ENCODE measurements at places on chromosomes 2 and 18. TPM values are rescaled to one million over a fixed set of nuclear protein-coding genes. Genes with fewer than 3 reads are reported as not detected.
A peak's percentile ranks its signal among the peaks of the same experiment; 100 is the strongest.

DNA sequence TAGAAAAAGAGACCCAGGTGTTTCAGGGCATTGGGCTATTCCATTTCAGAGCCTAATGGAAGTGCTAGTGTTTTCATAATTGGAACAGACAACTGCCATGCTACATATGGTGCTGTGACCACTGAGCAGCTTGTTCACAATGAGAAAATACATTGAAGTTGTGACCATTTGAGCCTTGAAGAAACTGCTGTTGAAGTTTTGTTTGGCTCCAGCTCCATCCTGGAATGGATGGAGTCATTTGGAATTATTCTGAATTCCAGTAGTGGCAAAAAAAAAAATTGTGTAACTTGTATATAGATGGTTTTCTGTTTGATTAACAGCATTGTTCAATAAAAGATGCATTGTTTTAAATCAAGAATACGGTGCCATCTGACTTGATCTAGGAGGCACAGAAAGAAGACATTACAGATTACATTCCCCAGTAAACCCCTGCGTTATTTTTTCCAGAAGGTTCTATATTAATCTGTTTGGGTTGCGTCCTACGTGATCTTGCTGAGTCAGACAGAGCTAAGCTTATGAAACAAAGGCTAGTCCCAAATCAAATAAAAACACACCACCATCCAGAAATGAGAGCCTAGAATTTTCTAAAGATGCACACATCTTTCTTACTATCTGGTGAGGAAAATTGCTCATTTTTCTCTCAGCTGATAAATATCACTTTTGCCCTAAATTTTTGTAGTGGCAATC, 19.2 kb downstream of the FMNL2 start:
- DNase-seq, result no peak

TCF23 gene
- 6.6 TPM for polyA plus RNA-seq

DTNA gene
- polyA plus RNA-seq, result 18.9 TPM

FEV gene
- polyA plus RNA-seq, result not detected

DNA sequence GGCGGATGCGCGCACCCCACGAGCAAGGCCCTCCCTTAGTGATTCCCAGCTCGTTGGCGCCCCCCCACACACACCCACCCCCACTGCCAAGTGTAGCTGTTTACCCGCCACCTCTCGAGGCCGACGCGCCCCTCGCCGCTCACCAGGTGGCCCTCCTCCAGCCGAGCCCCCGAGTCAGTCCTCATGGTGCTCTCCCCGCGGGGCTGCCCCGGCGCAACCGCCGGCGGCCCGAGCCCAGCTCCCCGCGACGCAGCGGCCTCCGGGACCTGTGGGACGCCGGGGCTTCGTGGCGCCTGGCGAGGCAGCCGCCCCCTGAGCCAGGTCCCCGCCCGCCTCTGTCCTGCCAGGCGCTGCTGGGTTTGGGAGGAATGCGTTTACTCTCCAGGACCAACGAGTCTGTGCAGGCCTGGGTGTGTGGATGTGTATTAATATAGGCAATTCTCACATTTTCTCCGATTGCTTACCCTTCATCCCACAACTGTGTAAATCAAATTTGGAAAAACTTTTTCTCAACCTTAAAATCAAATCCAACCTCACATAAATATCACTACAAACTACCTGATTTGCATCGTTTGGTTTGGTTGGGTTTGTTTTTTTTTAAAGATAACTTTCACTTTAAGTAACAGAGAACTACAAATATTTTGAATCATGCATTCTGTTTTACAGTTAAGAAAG, at the start of gene TMEM237:
TMEM237 (minus strand) TSS at position 288 of the 675 bp plus-strand sequence; CDS start at position 185, 103 bp downstream.
- DNase-seq, result peak; percentile 61

DNA sequence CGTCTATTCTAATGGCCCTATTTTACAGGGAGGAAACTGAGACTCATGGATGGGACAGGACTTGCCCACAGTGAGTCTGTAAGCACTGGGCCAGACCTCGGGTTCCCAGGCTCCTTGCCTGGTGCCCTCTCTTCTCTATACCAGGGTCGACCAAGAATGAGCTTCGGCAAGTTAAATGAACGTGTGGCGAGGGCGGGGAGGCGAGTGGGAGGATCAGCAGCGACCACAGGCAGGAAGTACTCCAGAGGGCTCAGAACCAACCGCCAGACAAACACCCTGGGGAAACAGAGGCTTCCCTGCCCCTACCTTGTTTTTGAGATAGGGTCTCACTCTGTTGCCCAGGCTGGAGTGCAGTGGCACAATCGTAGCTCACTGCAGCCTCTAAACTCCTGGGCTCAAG, 177.7 kb upstream of the SMAD2 start:
- DNase-seq, result no peak

GRCh38 chr18:54945576-54946125, 13.6 kb downstream of the CCDC68 start:
- no peak for DNase-seq

PAX3 gene
- 6.0 TPM for polyA plus RNA-seq

- DNase-seq, result no peak
Observed at GRCh38 chr18:79111483-79111882, 42.3 kb downstream of the ATP9B start.

DNA sequence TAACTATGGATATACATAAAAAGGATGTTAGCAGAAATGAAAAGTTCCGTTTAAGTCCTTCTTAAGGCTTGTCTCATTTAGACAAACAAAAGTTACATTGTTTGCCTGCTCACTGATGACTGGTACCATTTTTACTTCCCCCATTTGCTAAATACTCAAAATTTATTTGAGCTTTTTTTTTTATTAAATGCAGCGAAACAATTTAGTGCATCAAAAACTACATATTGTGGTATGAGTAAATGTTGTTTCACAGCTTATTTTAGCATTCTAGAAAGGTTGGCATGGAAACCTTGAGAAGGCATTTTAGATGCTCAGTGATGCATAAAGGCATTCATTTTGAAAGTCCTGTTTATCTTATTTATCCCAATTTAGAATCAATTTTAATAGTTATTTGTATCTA, 100.0 kb downstream of the MAP2 start:
- no peak for DNase-seq

RAD51AP2 gene
- 2.7 TPM for polyA plus RNA-seq

- DNase-seq, result peak; percentile 32
Observed at GRCh38 chr2:7430869-7431641, 513.8 kb downstream of the RNF144A start.

GRCh38 chr2:31057691-31058090, 80.5 kb downstream of the GALNT14 start:
- no peak for DNase-seq

DNA sequence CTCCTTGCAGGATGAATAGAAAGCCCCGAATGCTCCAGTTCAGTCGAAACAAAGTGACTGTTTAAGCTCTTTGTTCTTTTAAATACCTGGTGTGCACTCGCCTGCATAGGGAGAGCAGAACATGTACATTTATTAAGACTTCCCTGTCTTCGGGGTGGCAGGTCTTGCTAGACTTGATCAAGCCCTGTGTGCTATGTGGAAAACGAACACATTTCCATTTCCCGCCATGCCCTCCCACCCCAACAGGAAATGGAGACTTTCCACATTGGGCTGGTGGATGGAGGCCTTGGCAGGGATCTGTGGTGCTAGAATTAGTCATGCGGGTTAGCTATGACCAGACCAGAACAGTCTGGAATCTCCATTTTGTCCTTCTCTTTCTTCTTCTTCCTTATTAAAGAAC, 321.0 kb upstream of the THSD7B start:
- DNase-seq, result no peak

DNA sequence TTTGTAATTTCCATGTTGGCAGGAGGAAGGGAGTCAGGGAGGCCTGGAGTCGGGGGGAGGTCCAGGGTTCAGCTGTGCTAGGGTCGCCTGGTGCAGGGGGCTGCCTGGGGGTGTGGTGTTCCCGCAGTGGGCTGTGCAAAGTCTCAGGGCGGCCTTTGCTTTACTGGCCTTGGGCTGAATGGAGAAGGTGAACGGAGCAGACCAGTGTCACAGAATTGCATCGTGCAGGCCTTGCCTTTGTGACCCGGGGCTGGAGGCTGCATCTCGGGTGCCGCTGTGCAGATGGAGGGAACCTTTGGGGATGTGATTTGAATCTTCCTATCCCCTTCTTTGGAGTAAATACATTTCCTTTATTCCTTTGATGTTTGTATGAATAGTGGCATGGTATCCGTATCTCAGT, 8.8 kb downstream of the SNTG2 start:
- no peak for DNase-seq

GRCh38 chr18:21914739-21915319, 174.2 kb downstream of the MIB1 start:
- peak; percentile 54 for DNase-seq

- no peak for DNase-seq
Observed at GRCh38 chr2:236876642-236877041, 209.0 kb upstream of the COPS8 start.

DNA sequence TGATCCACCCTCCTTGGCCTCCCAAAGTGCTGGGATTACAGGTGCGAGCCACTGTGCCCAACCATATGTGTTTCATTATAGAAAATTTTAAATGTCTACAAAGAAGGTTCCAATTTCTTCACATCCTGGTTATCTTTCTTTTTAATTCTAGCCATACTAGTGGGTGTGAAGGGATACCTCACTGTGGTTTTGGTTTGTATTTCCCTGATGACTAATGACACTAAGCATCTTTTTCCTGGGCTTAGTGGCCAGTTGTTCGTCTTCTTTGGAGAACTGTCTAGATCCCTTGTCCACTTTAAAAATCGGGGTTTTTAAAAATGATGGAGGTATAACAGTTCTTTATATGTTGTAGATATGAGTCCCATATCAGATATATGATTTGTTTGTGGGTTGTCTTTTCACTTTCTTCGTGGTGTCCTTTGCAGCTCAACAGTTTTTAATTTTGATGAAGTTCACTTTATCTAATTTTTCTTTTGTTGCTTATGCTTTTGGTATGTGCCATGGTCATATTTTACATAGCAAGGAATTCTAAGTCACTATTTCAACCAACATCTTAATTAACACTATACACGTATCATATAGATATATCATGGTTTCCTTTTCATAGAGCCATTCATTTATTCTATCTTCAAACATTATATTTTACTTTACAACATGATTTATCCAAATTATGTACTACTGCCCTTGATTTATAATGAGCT, 135.0 kb upstream of the RIOK3 start:
- DNase-seq, result no peak

GRCh38 chr18:62324917-62325805, at the start of gene TNFRSF11A:
Gene TNFRSF11A, plus strand, starts transcription at chr18:62325310. Its CDS starts 43 bp downstream, at chr18:62325353.
- DNase-seq, result peak; percentile 51

ACKR3 gene
- 52.8 TPM for polyA plus RNA-seq

DNA sequence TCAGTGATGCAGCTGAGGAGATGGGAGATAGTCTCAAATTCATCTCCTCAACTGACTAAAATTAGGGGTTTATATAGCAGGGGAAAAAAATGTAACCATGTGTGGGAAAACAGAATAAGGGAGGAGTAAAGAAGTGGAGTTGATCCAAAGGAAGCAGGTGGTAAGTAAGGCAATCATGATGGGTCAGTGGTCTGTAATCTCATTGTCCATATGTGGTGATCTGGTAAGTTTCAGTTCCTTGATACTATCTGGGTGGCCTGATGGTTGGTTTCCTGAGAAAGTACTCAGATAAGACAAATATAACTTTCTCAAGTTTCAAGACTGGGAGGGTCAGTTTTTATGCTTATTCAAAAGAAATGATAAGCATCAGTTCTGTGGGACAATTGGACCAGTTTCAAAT, 312.3 kb upstream of the KCNJ3 start:
- DNase-seq, result no peak

SCYGR4 gene
- not detected for polyA plus RNA-seq

CENPA gene
- 5.8 TPM for polyA plus RNA-seq

STRADB gene
- 29.9 TPM for polyA plus RNA-seq

- DNase-seq, result no peak
Observed at GRCh38 chr18:39685303-39685902, 2119.8 kb upstream of the CELF4 start.

GRCh38 chr2:224412141-224413015, 10.5 kb upstream of the FAM124B start:
- DNase-seq, result no peak

GRCh38 chr2:1811971-1812350, 67.6 kb upstream of the PXDN start:
- no peak for DNase-seq

DNA sequence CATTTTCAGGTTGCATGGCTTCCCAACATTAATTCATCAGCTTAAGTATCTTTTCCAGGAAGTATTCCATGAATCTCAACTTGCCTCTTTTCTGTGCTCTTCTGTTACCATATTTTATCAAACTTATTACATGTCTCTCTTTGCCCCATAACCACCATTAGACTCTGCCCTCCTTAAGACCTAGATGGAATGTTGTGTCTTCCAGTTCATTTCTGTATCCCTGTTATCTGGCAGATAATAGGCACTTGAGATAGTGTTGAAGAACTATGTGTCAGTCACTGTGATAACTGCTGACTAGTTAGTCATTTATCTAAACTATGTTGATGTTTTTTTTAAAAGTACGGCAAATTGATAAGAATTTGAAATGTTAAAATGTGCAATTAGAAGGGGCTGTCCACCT, 41.8 kb downstream of the GLS start:
- DNase-seq, result no peak

DNA sequence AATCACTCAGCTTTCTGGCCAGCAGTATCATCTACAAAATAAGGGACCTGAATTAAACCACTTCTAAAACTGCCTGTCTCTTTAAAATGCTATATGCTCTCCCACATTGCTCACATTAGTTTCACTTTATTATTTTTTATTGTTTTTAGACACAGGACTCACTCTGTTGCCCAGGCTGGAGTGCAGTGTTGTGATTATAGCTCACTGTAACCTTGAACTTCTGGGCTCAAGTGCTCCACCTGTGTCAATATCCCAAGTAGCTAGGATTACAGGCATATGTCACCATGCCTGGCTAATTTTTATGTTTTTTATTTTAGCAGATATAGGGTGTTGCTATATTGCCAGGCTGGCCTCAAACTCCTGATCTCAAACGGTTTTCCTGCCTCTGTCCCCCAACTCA, 591.3 kb upstream of the ZNF804A start:
- DNase-seq, result no peak

GRCh38 chr2:30422444-30423040, 24.5 kb upstream of the LCLAT1 start:
- no peak for DNase-seq

CNDP1 gene
- polyA plus RNA-seq, result 0.40 TPM

DNA sequence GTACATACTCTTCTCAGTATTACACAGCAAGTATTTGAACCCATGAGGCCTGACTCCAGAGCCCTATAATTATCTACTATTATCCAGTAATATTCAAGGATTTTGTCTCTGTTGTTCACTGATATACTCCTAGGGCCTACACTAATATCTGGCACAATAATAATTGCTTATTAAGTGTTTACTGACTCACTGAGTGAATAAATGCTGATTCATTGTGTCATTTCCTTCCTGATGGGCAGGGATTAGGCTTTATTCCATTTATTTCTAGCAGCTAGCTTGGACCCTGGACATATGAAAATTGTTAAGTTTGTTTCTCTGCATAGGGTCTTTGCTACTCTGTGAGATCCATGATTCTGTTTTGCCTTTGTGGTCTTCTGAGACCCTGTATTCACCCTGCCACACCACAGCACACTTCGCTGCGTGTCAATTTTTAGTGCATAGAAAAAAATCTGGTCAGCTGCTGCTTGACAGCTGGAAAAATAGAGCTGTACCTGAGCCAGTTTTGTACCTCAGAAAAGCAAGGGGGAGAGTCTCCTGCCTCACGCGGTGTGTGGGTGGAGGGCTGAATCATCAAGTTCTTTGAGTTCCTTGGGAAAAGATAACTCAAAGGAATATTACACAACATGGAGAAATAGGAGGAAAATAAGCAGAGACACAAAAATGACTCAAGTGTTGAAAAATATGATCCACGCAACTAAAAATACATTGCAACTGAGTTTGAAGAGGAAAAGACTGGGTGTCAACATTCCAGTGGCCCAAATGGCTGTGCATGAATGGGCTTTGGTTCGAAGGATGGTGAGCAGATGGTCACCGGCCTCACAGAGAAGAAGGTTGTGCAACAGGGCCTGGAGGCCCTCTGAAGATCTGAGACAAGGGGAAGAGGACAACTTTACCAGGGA, 18.9 kb upstream of the DPP4 start:
- no peak for DNase-seq

GRCh38 chr2:105070010-105070865, 32.4 kb downstream of the MRPS9 start:
- DNase-seq, result no peak

Data from testis (tissue), 5 donors.